ENCODE measurements at places on chromosomes 5 and 9.

DNA sequence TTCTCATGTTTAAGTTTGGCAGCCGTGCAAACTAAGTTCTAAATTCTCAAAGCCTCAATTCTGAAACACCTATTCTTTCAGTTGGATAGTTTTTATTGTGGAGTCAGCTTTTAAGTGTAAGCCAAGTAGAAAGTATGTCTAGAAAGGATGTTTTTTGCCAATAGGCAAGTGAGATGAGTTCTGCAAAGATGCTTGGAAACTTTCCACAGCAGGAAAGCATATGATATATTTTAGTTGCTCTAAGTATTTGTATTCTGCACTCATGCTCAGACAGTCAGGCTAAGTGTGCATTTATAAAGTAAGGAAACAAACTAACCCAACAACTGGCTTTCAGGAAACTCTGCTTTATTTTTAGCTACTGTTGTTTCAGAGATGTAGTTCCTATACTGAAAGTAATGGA lies 67.3 kb upstream of the CDH18 start:
- DNase-seq, result no peak

DNA sequence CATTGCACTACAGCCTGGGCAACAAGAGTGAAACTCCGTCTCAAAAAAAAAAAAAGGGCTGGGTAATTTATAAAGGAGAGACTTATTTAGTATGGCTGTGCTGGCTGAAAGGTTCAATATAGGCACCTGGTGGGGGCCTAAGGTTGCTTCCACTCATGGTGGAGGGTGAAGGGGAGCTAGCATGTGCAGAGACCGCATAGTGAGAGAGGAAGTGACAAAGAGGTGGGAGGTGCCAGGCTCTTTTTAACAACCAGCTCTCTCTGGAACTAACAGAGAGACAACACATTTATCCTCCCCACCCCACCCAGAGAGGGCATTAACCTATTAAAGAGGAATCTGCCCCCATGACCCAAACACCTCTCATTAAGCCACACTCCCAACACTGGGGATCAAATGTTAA lies 28.9 kb upstream of the SERINC5 start:
- no peak for DNase-seq

- no peak for DNase-seq
Observed at GRCh38 chr5:153632748-153633290, 142.3 kb downstream of the GRIA1 start.

- no peak for DNase-seq
Observed at GRCh38 chr9:29332789-29333188, 1759.5 kb upstream of the C9orf72 start.

GRCh38 chr5:128842241-128842640 lies 123.0 kb upstream of the SLC27A6 start:
- DNase-seq, result no peak

DNA sequence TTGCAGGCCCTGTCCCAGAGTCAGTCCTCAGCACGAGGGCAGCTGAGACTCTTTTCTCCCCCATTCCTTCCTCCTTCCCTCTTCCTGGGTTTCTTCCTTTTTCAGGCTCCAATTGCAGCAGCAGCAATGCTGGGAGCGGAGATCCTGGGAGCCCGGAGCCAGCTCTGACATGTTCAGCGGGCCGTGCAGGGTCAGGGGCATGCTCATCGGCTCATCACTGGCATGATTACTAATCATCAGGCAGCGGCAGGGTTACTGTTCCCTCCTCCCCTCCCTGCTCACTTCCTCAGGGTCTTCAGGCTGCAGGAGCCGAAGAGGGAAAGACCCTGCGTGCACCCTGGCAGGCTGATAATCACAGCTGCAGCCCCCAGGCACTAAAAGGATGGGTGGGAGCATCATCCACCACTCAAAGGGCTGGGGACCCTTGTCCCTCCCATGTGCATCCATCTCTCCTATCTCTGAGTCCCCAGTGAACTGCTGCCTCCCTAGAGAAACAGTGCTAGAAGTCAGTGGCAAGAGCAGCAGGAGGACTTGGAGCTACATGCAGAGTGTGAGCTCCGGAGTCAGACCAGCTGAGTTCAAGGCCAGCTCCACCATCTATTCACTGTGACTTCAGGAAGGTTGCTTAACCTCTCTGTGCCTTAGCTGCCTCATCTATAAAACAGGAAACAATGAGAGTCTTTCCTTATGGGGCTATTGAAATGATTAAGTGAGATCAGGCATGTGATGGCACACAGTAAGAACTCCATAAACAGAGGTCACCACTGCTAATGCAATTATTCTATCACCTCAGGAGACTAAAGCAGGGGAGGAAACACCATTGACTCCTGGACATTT lies 7.8 kb upstream of the KCNIP1 start:
- DNase-seq, result no peak

GRCh38 chr9:115034801-115035200 lies 83.2 kb downstream of the TNC start:
- DNase-seq, result no peak

DNA sequence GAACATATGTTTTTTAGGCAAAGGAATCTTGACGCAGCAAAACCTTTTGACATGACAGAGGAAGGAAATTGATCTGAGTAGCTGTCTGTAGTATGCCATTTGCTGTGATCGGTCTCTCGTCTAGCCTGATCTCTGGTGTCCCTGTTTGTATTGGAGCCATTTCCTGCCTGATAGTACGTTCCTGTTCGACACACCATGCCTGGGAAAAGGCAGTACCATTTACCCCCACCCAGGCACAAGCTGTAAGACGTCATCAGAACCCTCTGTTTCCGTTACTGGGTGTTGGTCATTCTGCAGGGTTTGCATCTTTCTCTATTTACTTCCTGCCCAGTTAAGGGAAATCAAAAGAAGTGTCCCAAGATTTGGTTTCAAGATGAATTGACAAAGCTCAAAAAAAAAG lies 129.7 kb downstream of the CEMIP2 start:
- no peak for DNase-seq

GRCh38 chr5:171418982-171419687 lies at the start of gene FGF18:
Gene FGF18 (plus strand): TSS chr5:171419647. CDS start chr5:171420200, 553 bp downstream.
- no peak for DNase-seq

- no peak for DNase-seq
Observed at GRCh38 chr5:159135896-159136531, 36.3 kb upstream of the EBF1 start.

GRCh38 chr9:91131433-91131839 lies 230.3 kb downstream of the AUH start:
- DNase-seq, result no peak

GRCh38 chr5:107286447-107287098 lies 384.2 kb downstream of the EFNA5 start:
- DNase-seq, result no peak

GRCh38 chr5:3393920-3394597 lies 201.6 kb upstream of the IRX1 start:
- DNase-seq, result no peak

GRCh38 chr9:89305868-89306267 lies 5.1 kb upstream of the CKS2 start:
- no peak for DNase-seq

- no peak for DNase-seq
Observed at GRCh38 chr5:85052826-85053225, 668.1 kb upstream of the EDIL3 start.

DNA sequence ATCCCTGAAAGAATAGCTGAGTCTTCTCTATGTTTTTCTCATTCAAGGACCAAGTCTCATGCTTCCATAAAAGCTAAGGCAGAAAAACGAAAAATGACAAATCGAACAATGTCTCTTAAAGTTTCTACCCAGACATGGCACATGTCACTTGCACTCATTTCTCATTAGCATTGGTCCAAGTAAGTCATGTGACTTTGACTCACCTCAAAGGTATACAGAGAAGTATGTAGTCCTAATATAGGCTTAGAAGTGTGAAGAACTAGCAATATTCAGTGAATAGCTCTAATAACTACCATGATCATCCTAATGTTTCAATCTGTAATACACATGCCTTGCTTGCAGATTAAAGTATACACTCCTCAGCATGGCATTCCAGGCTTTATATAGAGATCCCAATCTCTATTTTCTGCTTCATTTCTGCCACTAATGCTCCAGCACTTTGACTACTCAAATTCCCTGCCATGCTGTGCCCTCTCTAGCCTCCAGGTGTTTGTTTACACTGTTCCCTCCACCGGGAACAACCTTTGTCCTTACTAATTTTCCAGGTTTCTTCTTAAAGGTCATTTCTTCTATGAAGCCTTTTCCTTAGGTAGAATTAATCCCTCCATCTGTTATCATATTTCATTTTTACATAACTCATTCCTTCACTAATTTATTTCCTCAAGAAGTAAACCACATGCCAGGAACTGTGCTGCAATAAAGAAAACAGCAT lies 98.9 kb downstream of the CEMIP2 start:
- no peak for DNase-seq

- no peak for DNase-seq
Observed at GRCh38 chr9:128729302-128729701, 5.4 kb upstream of the ZDHHC12 start.

- no peak for DNase-seq
Observed at GRCh38 chr5:170563824-170564567, 60.2 kb downstream of the KCNIP1 start.

All from right renal cortex interstitium (tissue), 3 donors.